NCI-H510A treated with DMSO at 0.1 percent for 48 hours (cell line): ENCODE measurements at places on chromosomes 3 and 15.

DNA sequence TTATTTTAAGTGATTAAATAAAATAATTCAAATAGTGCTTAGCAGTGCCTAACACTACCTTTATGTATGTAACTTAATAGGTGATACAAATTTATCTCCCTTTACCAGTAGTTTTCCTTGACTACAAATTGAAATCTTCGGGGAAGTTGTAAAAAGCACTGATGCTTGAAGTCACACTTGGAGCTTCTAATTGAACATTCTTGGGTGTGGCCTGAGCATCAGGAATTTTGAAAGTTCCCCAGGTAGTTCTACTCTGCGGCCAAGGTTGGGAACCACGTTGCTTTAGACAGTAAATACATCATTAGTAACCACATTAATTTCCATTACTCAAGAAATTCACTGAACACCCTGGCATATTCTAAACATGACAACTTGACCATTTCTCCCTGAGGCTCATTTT, 351.4 kb downstream of the CNTN6 start:
- no peak for DNase-seq

GRCh38 chr3:185342459-185343174, 20.3 kb upstream of the MAP3K13 start:
- no peak for DNase-seq

DNA sequence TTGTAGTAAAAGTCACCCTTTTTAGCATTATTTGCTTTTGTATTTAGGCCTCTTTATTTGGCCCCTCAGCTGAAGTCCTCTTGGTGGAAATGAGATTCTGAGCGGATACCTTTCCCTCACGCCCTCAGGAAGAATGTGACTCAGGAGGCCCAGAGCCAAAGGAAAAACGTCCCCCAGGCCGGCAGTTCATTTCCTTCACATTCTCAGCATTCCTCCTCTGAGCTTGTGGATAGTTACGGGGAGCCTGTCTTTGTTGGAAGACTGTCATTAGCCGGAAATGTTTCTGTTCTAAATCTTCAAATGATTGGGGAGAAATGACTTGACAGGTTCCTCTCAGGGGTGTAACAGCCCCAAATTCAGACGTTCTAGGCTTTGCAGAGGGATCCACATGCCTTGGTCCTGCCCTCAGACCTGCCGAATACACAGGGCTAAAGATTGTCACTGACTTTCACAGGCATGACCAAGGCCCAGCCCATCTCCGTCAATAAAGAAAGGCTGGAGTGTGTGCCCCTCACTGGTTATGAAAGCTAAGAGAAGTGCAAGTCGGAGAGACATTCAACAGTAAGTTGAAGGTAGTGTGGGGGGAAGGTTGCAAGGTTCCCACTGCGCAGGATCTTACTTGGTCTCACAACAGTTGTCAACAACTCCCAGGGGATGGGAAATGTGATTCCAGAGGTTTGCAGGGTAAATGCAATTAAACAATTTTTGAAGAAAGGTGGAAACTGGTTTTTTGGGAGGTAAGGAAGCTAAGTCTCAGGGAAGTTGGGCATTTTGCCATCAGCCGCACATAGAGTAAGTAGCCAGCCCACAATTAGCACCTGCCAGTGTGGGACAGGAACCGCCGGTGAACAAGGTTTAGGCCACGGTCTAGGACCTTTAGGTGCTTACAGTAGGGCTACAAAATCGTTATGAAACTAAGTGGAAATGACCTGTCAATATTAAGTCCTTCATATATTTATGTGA, 39.7 kb upstream of the MYZAP start:
- no peak for DNase-seq

- no peak for DNase-seq
Observed at GRCh38 chr3:50605901-50606326, 5.7 kb downstream of the CISH start.

DNA sequence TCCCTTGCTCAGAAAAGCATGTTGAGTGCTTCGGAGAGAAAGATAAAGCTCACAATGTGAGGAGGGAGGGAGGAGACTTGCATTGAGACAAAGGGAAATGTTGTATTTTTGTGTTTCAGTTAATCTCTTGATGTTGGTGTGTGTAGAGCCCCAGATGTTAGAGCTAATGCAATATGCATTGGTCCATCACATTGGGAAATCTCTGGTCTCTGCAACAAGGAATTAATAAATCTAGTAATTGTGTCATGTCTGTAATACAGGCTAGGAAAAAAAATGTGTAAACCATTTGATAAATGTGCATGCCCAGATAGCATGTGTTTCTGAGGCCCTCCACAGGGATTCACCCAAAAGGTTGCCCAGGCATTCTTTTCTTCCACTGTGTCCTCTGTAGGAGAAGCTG, 230.4 kb upstream of the KCNH8 start:
- no peak for DNase-seq

- no peak for DNase-seq
Observed at GRCh38 chr3:132800958-132801357, 78.7 kb upstream of the NPHP3 start.

- DNase-seq: peak; percentile 24
Observed at GRCh38 chr3:182644013-182644412, 149.3 kb upstream of the ATP11B start.

DNA sequence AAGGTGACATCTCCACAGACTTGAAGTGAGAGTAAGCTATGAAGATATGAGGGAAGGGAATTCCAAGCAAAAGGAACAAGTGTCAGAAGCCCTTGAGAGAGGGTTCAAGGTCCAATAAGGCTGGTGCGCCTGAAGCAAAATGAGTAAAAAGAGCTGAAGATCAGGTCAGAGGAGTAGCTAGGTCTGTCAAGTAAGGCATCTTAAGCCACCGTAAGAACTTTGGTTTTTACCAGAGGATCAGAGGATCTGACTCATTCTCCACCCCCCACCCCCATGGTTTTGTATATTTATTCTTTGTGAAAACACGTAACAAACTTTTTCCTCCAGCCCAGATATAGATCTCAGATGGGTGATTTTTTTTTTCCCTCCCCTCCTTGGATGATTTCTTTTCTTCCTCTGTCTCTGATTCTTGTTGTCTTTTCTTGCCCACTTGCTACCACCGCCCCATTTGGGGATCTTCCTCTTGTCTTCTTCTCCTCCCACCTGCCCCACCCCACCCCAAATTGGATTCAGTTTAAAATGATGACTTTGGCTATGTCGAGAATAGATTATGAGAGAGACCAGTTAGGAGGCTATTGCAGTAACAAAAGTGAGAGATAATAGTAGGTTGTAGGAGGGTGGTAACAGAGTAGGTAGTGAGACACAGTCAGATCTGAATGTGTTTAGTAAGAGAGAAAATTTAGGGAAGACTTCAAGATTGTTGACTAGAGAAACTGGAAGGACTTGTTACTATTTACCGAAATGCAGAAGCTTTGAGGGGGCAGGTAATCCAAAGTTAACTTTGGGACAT, 6.1 kb downstream of the TRMT10C start:
- no peak for DNase-seq

DNA sequence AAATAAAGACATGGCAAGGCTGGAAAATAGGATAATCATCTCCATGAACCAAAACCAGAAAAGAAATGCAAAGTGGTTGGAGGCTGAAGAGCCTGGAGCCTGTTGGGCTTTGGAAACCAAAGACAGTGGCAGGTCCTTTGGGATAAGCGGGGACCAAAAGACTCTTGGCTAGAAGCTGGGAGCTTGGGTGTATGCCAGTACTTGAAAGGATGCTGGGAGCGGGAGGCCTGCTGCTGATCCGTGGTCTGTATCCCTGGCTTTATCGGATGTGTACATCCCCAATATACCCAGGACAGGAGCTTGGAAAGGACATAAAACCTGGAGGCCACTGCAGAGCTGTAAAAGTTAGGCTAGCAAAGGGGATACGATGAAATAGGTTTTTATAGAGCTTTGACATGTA, 1.3 kb upstream of the CHRNB4 start:
- DNase-seq: no peak

DNA sequence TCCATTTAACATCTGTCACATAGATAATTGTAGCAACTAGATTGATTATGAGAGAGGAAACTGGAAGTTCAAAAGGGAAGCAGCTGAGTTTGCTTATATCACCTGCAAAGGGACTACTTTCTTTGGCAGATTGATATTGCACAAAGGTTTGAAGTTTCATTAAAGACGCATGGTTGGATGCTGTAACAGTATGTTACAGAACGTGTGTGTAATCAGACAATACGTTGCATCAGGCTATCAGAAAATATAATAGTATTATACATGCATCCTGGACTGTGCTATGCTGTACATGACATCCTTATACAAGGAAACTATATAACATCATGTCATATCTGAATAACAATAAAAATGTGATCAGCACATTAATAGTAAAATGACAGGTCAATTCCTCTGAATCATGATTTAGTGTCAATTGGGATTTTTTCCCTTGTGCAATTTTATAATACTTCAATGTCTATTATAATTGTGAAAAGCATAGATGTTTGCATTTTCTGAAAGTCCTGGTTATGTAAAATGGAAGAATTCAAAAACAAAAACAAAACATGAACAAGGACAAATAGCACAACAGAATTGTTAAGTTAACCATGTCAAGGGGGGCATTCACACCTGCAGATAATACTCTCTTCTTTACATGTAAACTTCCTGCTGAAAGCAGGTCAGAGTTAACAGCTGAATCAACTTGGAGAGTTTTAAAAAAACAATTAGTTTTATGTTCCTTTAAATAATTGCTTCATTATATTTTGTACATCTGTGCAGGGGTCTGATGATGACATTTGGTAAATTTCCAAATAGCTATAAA, 283.2 kb upstream of the KCNH8 start:
- DNase-seq: no peak

GRCh38 chr3:188749010-188749617, 422.7 kb upstream of the TPRG1 start:
- no peak for DNase-seq

DNA sequence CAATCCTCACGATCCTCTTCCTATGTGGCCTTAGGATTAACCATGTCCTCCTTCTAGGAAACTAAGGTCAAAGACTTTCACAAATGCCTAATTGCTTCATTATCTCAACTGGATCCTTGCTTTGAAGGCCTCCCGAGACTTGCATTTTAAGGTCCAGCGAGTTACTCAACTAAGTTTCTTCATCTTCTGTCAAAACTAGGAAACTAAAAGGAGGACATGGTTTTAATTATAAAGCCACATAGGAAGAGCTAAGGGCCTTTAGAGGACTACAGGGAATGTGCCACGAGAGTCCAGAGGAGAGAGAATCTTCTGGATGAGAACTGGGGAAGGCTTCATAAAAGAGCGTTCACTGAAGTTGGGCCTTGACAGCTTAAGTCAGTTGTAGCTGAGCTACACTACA, 87.8 kb upstream of the LPP start:
- DNase-seq: no peak

GRCh38 chr3:141242377-141243092, 10.9 kb downstream of the PXYLP1 start:
- DNase-seq: no peak

DNA sequence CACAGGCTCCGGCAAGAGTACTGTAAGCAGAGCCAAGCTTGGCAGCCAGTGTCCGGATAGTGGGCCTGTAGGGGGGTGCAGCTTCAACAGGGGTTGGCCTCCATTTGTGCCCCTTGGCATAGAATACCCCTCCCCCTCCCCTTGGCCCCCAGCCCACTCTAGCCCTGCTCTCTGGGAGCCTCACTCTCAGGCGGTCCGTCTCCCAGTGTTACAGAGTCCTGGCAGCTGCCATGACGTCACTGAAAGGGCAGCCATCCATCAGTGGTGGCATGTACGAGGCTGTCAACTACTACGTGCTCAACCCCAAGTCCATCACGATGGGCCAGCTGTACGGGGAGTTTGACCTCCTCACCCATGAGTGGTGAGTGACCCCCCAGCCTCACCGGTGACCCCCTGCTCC, 50.4 kb downstream of the DNAH1 start:
- no peak for DNase-seq

GRCh38 chr3:183099838-183100204, 525 bp upstream of the MCCC1 start:
- no peak for DNase-seq

DNA sequence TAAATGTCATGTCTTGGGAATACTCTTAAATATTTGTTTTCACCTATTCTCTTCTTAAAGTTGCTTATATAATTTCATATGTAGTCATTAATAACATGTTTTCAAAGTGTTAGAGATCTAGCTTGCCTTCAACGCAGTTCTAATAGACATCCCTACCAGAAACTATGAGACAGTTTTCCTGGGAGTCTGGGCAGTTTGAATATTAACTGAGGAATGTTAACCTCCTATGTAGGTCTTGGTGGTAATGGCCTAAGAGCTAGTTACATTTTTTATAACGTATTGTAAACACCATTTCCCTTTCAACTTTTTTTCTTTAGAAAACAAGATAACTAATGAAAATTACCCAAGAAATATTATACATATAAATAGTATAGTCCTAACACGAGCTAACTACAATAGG, 328.2 kb downstream of the TIGIT start:
- DNase-seq: no peak

GRCh38 chr15:95848126-95848525, 482.4 kb upstream of the NR2F2 start:
- no peak for DNase-seq

GRCh38 chr15:92596623-92597022, 59.0 kb downstream of the FAM174B start:
- no peak for DNase-seq

DNA sequence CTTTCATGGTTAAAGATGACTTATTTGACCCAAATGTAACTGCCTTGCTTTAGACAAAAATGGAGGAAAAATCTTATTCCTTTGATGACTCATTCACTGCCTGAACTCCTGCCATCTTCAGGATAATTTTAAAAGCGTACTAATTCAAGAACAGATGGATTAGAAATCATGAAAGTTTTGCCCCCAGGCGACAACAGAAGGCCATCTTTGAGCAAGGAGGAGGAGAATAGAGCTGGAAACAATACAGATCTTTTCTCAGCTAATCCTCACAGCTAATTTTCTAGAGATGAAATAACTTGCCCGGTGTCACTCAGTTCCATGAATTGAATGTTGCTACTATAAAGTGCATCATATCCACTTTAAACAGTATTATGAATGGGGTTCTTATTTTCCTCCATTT, 324.7 kb upstream of the RARB start:
- no peak for DNase-seq

- DNase-seq: no peak
Observed at GRCh38 chr3:101685870-101686307, 629 bp downstream of the RPL24 start.

DNA sequence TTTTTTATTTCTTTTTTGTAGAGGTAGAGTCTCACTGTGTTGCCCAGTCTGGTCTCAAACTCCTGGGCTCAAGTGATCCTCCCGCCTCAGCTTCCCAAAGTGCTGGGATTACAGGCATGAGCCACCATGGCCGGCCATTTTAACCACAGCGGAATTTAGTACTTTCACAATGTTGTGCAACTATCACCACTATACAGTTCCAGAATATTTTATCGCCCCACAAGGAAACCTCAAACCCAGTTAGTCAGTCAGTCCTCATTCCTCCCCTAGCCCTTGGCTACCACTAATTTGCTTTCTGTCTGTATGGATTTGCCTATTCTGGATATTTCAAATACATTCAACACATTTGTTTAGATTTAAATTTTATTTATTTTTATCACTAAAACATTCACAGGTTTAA, 15.5 kb upstream of the HOMER2 start:
- no peak for DNase-seq

GRCh38 chr3:46496746-46497555, 825 bp upstream of the RTP3 start:
- DNase-seq: no peak

GRCh38 chr3:632571-633170, 436.1 kb downstream of the CHL1 start:
- peak; percentile 76 for DNase-seq
